Activated CD8-positive, alpha-beta memory T cell treated with anti-CD3 and anti-CD28 coated beads, Interleukin-2, amount 50 U/mL, for 4 hours (primary cell): ENCODE measurements at places on chromosomes 7 and 10.

DNA sequence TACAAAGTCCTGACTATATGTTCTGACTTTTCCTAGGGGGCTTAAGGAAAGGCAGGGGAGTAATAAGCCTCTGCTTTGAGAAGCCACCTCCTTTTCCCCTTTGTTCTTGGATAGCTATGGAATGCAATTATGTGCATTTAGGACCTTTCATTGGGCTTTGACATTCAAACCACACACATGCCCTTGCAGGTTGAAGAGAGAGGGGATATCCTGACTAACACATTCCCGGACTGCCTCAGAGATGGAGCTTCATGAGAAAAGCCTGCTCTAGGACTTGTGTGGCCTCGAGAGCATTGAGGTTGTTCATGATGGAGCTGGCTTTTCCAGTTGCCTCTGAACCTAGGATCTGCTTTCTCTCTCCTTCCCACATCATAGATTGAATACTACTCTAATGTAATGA lies 694.5 kb downstream of the LRMDA start:
- DNase-seq: no peak

- no peak for DNase-seq
Measured at GRCh38 chr7:153829525-153829924, 222.7 kb upstream of the DPP6 start.

DNA sequence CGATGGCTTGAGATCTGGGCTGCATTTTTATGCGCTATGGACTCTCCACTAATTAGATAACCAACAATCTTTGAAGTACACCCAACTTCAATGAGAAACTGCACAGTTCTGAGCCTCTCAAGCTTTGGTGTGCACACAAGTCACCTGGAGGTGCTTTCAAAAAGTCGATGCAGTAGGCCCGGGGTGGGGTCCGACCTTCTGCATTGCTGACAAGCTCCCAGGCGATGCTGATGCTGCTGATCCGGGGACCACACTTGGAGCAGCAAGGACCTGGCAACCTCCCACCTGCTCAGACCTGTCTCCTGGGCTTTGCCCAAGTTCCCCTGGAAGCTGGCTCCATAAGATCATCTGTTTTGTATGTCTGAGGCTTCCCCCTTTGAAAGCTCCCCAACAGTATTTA lies 10.7 kb downstream of the KIAA1549 start:
- no peak for DNase-seq

- no peak for DNase-seq
Measured at GRCh38 chr10:25261558-25261957, 86.8 kb downstream of the GPR158 start.

DNA sequence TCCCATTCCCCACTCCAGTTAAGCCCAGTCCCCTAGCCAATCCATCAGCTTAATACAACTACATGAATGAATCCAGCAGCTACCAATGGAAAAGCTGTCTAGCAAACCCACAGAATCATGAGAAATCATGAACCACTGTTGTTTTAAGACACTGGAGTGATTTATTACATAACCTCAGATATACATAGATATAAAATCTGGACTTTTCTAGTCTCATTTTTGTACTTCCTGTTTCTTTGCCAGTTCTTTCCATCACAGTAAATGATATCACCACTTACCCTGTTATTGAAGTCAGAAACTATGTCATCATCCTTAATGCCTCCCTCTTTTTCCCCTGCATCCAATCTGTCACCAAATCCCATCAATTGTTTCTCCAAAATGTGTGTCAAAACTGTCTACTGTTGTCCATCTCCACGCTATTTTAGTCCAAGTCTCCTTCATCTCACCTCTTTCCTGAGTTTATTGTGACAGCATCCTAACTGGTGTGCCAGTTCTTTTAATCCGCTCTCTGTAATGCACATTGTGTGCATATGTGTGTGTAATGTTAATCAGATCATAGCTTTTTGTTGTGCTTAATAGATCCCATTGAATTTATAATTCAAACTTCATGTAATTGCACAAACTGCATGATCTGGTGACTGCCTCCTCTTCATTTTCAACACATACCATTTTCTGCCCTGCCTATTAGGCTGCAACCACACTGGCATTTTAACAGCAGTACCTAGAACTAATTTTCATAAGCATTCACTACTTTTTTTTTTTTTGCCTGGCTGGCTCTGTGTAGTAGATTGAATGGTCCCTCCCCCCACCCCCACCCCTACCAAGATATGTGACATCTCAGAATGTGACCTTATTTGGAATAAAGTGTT lies 56.0 kb downstream of the MKLN1 start:
- DNase-seq: no peak

- no peak for DNase-seq
Measured at GRCh38 chr10:71070741-71071140, 141.6 kb upstream of the UNC5B start.

DNA sequence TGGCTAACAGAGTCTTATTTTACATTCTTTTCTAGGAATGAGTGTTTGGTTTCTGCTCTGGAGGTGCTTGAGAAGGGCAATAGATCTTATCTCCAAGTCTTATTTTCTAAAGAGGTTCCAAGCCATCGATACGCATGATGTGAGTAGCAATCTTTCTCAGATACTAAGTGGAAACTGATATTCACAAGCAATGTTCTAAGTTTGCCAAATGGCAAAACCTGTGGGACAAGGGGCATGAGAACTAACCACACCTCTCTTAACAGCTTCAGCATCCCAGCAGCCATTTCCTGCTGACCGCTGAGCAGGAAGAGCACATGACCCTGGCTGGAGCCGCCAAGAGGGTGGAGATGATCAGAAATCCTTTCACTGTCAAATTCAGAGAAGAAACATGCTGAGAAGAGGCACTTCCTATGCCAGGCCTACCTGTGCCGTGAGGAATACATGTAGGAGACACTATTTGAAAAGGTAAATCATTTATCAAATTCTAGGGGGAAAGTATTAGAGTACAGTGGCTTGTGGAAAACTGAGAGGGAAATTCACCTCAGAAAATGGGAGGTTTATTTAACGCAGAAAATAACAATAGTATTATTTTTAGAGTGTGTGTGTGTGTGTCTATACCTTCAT lies 35.2 kb downstream of the CCDC71L start:
- no peak for DNase-seq

GRCh38 chr7:83648464-83649241 lies at the start of gene SEMA3E:
SEMA3E (minus strand) TSS chr7:83649139.
- no peak for DNase-seq

DNA sequence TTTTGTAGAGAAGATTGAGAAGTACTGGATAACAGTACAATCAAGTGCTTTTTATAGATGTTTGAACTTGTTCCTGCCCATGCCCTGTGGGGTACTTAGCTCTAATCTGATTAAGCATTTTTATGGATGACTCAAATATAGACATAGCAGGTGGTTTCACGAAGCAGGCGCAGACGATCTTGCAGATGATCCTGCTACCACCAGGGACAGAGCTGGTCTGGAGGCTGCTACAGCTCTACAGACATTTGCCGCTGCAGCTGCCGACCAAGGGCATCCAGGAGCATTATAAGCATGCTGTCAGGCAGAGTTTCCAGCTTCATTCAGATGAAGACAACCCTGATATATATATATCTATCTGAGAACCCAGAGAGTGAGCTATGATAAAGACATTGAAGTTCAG lies 650.4 kb downstream of the NXPH1 start:
- no peak for DNase-seq

GRCh38 chr10:34172936-34173533 lies 642.1 kb downstream of the PARD3 start:
- no peak for DNase-seq

GRCh38 chr10:113549856-113550255 lies 3.0 kb upstream of the HABP2 start:
- no peak for DNase-seq

GRCh38 chr7:47979145-47979831 lies at the start of gene HUS1:
HUS1 (minus strand) TSS chr7:47979615; CDS start chr7:47979519, 96 bp downstream.
- DNase-seq: peak; percentile 90

- DNase-seq: no peak
Measured at GRCh38 chr7:94160719-94161435, 156.7 kb upstream of the BET1 start.

DNA sequence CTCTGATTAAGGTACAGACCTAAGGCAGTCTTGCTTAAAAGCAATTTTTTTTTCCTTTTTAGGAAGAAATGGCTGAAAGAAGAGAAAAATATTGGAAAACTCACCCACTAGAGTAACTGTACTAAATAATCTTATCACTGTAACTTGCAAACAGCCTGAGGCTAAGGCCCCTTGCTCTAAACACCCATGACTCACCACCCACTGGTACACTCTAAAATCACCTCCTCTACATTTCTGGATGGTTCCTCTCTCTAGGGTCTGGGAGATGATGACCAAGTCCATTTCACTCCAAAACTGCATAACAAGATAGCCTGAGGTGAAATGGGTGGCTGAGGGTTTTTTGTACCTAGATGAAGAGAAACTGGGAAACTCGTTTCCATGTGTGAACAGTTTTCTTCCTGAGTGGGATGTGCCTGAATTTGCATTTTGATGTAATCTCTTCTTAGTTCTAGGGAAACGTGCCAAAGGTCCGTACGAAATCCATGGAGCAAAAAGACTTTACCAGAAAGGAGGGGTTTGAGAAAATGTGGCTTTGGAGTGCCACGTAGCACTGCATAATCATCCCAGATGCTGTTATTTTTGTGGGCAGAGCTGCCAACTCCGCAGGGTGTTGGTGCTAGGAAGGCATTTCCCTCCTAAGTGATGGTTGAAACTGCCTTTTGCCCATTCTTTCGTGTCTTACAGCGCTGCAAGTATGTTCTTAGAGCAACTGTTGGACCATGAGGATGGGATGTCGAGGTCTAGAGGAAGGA lies 113.5 kb upstream of the C10orf90 start:
- no peak for DNase-seq

GRCh38 chr7:103989200-103989784 lies at the start of gene RELN:
RELN (minus strand) TSS chr7:103989658; CDS start chr7:103989356, 302 bp downstream.
- no peak for DNase-seq

DNA sequence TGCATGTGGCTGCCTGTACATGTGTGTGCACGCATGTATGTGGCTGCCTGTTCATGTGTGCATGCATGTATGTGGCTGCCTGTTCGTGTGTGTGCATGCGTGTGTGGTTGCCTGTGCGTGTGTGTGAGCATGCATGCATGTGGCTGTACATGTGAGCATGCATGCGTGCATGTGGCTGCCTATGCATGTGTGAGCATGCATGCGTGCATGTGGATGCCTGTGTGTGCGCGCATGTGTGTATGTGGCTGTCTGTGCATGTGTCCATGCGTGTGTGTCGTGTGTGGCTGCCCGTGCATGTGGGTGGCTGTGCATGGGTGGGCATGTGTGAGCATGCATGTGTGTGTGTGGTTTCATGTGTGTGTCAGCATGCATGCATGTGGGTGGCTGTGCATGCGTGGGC lies 218.3 kb downstream of the ELFN1 start:
- no peak for DNase-seq

- no peak for DNase-seq
Measured at GRCh38 chr10:132515811-132516726, 21.5 kb upstream of the INPP5A start.

- DNase-seq: no peak
Measured at GRCh38 chr10:24897326-24897926, 55.0 kb downstream of the PRTFDC1 start.

DNA sequence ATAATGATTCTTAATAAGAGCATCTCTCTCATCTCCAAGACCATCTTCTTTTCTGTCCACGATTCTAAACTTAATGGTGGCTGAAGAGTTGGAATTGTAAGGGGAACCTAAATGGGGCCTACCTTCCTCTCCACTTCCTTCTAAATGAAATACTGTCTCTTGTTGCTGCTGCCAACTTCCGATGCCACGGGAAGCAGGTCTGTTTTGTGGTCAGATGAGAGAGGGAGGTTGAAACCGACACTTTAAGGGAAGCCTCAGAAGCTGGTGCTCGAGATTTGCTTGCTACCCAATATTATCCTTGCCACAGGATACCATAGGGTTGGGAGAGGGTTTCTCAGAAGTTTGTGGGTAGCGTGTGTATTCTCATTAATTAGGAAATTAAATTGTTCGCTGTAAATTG lies 464.1 kb downstream of the SUGCT start:
- DNase-seq: no peak

DNA sequence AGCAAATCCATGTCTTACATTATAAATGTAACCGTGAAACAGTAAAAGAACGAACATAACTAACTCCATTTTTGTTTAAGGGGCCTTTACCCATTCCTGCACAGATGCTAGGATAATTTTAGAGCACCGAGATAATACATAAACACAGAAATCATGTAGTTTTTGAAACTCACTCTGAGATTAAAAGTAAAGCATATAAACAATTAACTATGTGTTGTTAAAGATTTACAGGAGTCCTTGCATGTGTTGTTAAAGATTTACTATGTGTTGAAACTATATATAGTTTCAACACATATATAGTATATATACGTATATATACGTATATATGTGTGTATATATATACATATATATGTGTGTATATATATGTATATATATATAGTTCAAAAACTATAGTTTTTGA lies 7.2 kb upstream of the CALML3 start:
- DNase-seq: no peak

DNA sequence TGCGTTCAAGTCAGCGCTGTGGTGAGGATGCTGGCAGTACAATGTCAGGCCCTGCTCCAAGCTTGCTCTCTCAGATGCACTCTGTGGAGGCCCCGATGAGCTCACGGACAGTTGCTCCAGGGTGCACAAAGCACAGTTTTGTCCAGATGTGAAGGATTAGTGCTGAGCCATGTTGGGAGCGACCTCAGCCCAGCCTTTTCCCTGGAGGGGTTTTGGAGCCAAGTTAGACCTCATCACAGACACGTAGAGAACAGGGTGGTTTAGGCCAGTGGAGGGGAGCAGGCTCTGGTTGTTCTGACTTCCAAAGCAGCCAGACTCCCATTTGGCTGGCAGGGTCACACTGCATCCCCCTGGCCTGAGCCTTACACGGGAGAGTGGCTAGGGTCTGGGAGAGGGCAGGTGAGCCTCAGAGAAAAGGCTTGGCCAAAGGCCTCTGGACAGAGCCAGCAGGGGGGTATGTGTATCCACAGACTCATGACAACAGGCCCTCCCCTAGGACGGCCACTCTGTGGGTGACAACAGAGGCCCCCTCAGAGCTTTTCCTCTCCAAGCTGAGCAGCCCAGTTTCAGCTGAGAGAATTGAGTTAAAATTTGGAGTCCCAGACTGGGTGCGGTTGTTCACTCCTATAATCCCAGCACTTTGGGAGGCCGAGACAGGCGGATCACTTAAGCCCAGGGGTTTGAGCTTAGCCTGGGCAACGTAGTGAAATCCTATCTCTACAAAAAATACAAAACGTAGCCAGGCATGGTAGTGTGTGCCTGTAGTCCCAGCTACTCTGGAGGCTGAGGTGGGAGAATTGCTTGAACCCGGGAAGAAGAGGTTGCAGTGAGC lies 4.7 kb downstream of the PLAC9 start:
- no peak for DNase-seq

DNA sequence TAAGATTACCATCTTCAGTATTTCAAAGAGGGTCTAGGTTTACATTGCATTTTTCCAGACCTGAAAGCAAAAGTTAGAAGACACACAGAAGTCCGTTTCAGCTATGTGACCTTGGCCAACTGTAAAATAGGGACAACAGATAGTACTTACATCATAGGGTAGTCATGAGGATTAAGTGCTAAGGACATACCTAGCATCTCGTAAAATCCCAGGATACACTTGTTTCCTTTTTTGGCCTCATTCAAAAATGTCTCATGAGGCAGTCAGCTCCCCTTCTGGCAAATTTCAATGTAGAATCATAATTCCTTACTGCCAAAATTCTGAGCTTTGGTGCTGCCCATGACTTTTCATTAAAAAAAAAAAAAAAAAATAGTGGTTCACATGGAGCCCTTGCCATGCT lies 6.4 kb upstream of the DUSP5 start:
- DNase-seq: no peak
